ENCODE measurements at places on chromosomes 5 and 9. TPM values are rescaled to one million over a fixed set of nuclear protein-coding genes. Genes with fewer than 3 reads are reported as not detected.
A peak's percentile ranks its signal among the peaks of the same experiment; 100 is the strongest.

DNA sequence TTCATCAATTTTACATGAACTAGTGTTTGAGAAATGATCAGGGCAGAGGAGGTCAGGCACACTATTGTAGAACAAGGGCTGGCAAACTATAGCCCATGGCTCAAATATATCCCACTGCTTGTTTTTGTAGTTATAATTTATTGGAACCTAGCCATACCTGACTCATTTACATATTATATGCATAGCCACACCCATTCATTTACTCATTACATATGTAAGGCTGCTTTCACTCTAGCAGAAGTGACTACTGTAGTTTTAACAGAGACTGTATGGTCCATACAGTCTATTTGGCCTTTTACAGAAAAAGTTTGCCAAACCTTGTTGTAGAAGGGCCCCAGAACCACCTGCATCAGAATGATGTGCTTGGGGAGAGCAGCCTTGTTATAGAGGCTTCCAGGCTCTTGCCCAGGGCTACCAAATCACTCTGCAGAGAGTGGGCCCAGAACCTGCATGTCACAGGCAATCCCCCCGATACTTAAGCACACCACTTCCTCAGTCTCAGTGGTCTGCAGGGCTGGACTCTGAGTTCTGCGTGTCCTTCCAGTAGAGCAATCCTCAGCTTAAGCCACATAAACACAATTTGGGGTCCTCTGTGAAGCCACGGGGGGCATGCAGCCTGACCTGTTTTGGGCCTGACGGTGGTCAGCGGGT, 6.7 kb downstream of the ANKS6 start:
- no peak for DNase-seq

DNA sequence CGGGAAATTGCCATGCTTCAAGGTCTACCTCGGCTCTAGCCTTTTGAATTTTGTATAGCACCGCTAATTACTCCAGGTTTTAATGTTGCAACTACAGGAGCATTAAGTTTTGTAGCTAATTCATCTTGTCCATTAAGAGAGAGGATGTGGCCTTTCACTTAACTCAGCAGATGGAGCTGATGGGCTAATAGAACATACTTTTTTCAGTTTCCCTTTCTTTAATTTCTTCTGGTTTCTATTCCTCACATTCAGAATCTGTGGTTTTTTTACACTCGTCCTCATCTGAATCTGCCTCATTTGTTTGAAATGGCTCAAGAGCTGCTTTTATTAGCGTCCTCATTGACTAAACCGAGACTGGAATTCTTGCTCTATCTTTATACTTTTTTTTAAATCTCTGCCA, 2085.7 kb upstream of the C9orf72 start:
- DNase-seq: no peak

- DNase-seq: no peak
These were observed 514.4 kb upstream of the TNC start for GRCh38 chr9:115632391-115632790.

- no peak for DNase-seq
These were observed 42.8 kb upstream of the RAD23B start for GRCh38 chr9:107240260-107240659.

- DNase-seq: peak; percentile 47
These were observed 143.6 kb downstream of the LHFPL2 start for GRCh38 chr5:78504704-78505677.

DNA sequence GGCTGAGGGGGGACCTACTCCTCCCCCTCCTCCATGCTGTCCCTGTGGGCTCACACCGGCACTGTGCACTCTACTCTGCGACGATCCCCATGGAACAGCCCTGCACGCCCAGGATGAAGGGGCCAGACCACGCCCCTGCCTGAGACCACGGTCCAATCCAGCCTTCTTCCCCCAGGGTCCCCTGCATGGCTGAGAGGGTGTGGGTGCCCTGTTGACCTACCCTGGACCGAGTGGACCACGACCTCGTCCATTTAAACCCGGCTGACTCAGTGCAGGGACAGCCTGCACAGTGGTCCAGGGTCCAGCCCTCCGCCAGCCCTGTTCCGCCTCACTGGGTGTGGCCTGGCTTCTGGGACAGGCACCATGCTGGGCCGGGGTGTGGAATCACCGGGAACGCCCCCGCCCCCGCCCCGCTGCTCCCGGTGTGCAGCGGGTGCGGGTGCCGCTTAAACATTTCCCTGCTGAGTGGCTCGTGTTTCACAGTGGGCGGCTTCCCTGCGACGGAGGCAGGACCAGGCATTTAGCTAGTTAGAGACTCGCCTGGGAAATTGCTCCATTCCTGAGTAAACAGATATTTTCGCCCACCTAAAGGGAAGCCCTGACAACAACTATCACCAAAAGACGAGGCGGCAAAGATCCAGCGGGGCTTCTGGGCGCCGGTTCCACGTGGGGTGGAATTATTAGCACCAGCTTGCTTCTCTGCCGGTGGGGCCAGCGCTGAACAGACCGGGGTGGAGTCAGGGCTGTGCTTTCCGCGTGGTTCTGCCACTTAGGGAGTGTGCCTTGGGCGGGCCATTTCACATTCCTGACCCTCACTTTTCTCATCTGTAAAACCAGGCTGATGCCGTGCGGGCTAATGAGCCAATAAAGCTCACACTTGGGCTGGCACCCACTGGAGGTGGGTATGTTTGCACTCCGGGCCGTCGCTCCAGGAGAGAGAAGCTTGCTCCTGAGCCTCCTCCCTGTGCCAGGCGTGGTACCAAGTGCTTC, 22.6 kb downstream of the DBH start:
- DNase-seq: peak; percentile 18

Gene VAV2
- 19.5 TPM for polyA plus RNA-seq

Gene FGF1
- 0.40 TPM for polyA plus RNA-seq
